ENCODE measurements at places on chromosomes 5 and 9. TPM values are rescaled to one million over a fixed set of nuclear protein-coding genes. Genes with fewer than 3 reads are reported as not detected.
A peak's percentile ranks its signal among the peaks of the same experiment; 100 is the strongest.

PTPN3 gene
- total RNA-seq: 0.05 TPM

DNA sequence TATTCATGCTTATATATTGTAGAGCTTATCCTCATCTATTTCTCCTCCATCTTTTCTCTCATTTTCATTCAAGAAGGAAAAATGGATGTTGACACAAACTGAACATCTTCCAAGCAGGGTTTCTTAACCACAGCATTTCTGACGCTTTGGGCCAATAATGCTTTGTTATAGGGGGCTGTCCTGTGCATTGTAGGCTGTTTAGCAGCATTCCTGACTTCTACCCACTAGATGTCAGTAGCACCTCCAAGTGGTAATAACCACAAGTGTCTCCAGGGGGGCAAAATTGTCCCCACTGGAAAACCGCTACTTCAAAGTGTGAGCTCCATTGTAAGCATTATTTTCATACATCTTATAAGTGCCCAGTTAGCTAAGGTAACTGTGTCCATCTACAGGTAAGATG, 2.6 kb upstream of the TXNDC8 start:
- no peaks in the 10 kb centered on the region for H3K4me1 ChIP-seq
- peaks cover 3% of the 10 kb centered on the region for H3K27me3 ChIP-seq
- H3K4me3 ChIP-seq: no peak overlapping the region
- H3K27ac ChIP-seq: no peak overlapping the region

GRCh38 chr9:112836394-112836793, 54.3 kb downstream of the SLC46A2 start:
- H3K27ac ChIP-seq: no peak overlapping the region
- H3K36me3 ChIP-seq: peaks cover 5% of the 10 kb centered on the region
- H3K4me1 ChIP-seq: peaks cover 1% of the 10 kb centered on the region
- no peak for DNase-seq
- no peaks in the 10 kb centered on the region for H3K27me3 ChIP-seq

DNA sequence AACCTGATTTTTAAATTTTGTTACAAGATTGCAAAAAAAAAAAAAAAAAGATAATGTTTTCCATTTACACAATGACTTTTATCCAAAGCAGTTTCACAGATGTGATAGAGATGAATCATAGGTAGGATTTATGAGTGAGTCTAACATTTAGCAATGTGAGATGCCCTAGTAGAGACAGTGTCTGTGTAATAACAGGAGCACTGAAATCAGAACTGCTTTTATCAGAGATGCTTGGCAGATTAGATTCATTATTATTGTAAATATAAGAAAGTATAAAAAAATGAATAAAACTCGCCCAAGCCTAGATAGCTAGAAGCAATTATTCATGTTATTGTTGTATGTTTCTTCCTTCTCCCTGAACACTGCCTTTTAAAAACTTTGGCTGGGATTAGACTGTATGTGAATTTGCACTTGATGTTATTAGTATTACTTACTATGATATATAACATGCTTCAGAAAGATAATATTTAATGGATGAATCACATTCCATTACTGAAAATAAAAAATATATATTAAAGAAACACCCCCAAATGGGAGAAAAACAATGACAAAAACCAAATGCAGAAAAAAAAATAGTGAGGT, 567.3 kb upstream of the KLF4 start:
- no peaks in the 10 kb centered on the region for H3K36me3 ChIP-seq
- no peak for DNase-seq
- H3K4me1 ChIP-seq: no peaks in the 10 kb centered on the region
- H3K4me3 ChIP-seq: no peak overlapping the region
- H3K27me3 ChIP-seq: no peaks in the 10 kb centered on the region
- no peak overlapping the region for H3K27ac ChIP-seq

GABRA1 gene
- not detected for total RNA-seq

- no peaks in the 10 kb centered on the region for H3K27me3 ChIP-seq
- H3K4me1 ChIP-seq: peaks cover 42% of the 10 kb centered on the region
- H3K27ac ChIP-seq: peak overlapping the region; percentile 94
- peaks cover 35% of the 10 kb centered on the region for H3K36me3 ChIP-seq
- DNase-seq: no peak
These were observed 24.6 kb downstream of the TRAF1 start for GRCh38 chr9:120901755-120902568.

- no peak overlapping the region for H3K4me3 ChIP-seq
- H3K27me3 ChIP-seq: no peaks in the 10 kb centered on the region
- no peaks in the 10 kb centered on the region for H3K4me1 ChIP-seq
- H3K27ac ChIP-seq: no peak overlapping the region
These were observed 70.8 kb upstream of the ENTREP1 start for GRCh38 chr9:69254223-69254622.

- no peaks in the 10 kb centered on the region for H3K36me3 ChIP-seq
- H3K4me1 ChIP-seq: peaks cover 30% of the 10 kb centered on the region
- H3K4me3 ChIP-seq: no peak overlapping the region
- H3K27ac ChIP-seq: peak overlapping the region; percentile 68
- no peak for DNase-seq
- H3K27me3 ChIP-seq: no peaks in the 10 kb centered on the region
These were observed 9.3 kb downstream of the TMEM245 start for GRCh38 chr9:109110329-109111021.
